ENCODE measurements at places on chromosomes 16 and 17.

DNA sequence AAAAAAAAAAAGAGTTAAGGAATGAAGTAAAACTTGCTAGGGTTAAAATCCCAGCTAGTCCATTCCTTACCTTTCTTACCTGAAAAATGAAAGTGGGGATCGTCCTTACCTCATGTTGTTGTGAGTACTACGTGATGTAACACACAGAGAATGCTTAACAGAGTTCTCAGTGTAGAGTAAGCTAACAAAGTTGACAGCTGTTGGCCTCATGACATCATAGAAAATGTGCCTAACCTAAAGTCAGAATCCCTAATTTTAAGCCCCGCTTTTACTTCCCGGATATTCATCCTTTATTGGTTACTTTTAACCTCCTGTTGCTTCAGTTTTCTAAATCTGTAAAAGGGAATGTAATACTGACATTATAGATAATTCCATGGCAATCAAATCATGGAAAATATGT, 505.8 kb upstream of the HSBP1 start:
- DNase-seq, result no peak

DNA sequence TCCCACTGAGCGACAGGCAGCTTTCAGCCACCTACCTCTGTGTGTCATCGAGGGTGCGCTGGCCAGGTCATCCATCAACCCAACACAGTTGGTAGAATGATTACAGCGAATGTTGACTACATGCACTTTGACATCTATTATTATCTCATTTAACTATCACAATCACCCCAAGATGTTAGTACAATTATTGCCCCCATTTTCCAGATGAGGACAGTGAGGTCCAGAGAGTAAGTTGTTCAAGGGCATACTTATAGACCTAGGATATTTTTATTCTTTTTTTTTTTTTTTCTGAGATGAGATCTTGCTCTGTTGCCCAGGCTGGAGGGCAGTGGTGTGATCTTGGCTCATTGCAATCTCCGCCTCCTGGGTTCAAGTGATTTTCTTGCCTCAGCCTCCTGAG, 8.3 kb upstream of the ITGAM start:
- DNase-seq, result no peak

DNA sequence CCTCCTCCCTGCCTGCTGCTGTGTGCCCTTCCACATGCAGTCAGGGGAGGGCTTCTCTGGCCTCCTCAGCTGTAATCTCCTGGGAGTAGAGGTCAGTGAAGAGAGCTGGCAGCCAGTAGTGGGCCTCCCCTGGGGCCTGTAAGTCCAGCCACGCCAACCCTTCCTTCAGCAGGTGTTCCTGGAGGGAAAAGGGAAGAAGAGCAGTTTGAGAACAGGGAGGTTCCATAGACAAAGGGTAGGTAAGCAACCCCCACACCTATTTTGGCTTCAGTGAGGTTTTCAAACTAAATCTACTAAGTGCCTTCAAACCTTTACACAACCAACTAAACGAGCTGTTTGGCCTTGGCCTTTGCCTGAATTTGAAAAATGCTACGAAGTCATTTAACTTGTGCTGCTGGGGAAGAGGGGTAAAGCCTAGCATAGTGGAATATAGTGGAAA, 14.2 kb downstream of the SNF8 start:
- DNase-seq, result no peak

- DNase-seq, result no peak
These were observed 33.6 kb upstream of the CACNG4 start for GRCh38 chr17:66930933-66931332.

- DNase-seq, result no peak
These were observed 15.6 kb downstream of the MOSMO start for GRCh38 chr16:22023505-22023904.

DNA sequence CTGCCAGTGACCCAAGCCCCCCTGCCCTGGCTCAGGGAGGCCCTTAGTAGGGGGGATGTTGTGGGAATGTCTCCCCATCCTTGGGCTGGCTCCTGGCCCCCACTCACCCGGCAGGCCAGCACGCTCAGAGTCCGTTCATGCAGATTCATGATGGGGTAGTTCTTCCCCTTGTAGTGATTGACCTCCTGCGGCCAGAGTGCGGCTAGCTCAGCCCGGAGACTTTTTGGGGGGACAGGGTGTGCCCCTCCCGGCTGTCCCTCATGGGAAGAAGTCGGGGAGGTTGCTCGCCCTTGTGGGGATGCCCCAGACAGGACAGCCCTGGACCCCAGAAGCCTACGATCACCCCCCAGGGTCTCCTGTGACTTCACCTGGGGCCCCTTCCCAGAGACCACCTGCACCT, 4.0 kb downstream of the NPB start:
- DNase-seq, result no peak
